Heart right ventricle (tissue), 16 donors: ENCODE measurements at places on chromosomes 13 and 19. TPM values are rescaled to one million over a fixed set of nuclear protein-coding genes. Genes with fewer than 3 reads are reported as not detected.
A peak's percentile ranks its signal among the peaks of the same experiment; 100 is the strongest.

Gene ACP7
- not detected for total RNA-seq

Gene HSPB6
- total RNA-seq: 795 TPM

GRCh38 chr19:6475321-6476108 lies 6.1 kb downstream of the DENND1C start:
- no peak for DNase-seq
- no peak overlapping the region for H3K27ac ChIP-seq
- peaks cover 15% of the 10 kb centered on the region for H3K4me1 ChIP-seq

DNA sequence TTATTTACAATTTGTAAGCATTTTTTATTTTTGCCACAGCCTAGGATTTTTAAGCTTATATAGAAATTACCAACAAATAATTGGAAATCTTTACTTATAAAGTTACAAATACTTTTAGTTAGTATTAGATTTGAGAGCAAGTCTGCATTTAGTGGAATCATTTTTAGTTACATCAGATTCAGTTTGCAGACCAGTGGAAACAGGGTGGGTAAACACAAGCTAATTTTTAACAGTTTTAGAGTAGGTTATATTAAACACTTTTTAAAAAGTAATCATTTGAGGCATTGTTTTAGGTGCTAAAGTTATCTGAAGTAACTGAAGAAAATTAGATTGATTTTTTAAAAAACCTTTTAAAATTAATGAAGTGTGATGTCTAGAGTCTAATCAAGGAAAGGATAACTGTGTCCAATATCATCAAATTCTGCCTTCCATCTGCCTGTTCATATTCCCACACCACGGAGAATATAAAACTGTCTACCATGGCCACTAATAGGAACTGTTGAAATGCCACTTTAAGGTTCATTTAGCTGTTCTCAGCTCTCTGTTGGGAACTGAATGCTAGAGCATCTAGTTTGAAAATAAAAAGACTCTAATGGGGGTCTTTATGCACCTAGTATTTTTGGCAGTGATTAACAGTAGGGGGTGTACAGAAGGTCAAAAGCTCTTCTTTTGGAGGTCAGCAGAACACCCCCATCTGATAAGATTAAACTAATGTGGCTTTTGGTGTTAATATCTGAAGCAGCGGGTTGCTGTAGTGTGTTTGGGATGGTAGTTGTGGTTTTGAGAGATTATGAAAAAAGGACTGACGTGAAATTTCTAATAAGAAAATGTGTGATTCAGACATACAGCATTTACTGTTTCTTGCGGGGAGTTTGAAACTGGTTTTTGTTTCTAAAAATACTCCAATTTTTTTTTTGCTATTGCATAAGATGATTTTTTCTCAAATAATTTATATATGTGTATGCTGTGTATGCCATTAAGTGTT lies 66.5 kb downstream of the NDFIP2 start:
- no peaks in the 10 kb centered on the region for H3K36me3 ChIP-seq
- no peak for DNase-seq
- H3K4me3 ChIP-seq: no peak overlapping the region
- no peak overlapping the region for H3K27ac ChIP-seq

DNA sequence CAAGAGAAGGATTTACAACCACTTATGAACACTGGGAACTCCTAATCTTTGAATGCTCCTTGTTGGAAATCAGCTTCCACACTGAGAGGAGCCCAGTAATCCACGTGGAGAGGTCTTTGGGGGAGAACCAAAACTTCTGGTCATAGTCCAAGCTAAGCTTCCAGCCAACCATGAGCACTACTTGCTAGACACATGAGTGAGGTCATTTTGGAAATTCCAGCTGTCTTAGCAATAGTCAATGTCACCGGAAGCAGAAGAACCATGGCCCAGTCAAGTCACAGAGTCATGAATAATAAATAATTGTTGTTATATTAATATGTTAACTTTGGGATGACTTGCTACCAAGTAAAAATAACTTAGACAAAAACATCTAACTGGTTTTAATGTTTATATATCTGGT lies 324.9 kb upstream of the SGCG start:
- H3K36me3 ChIP-seq: no peaks in the 10 kb centered on the region
- no peak overlapping the region for H3K4me3 ChIP-seq
- no peaks in the 10 kb centered on the region for H3K27me3 ChIP-seq
- DNase-seq: no peak
- no peaks in the 10 kb centered on the region for H3K4me1 ChIP-seq
- no peak overlapping the region for H3K27ac ChIP-seq

DNA sequence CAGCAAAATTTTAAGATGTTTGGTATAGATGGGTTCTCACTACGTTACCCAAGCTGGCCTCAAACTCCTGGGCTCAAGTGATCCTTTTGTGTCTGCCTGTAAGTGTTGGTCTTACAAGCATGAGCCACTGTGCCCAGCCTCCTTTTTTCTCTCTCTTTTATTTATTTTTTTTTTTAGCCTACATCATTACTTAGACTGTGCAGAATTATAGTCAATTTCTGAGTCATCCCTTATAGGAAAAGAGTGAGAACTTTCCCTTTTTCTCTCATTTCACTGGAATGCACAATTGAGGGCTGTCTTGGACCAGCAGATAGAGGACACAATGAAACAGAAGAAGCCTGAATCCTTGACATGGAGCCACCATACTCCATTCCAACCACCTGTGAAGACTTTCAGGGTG lies 13.3 kb downstream of the TSKS start:
- no peaks in the 10 kb centered on the region for H3K27me3 ChIP-seq
- H3K4me1 ChIP-seq: no peaks in the 10 kb centered on the region
- DNase-seq: no peak
- H3K36me3 ChIP-seq: no peaks in the 10 kb centered on the region

GRCh38 chr13:49754146-49754545 lies 38.3 kb downstream of the KPNA3 start:
- no peak for DNase-seq
- H3K27ac ChIP-seq: no peak overlapping the region
- H3K4me1 ChIP-seq: no peaks in the 10 kb centered on the region
- no peaks in the 10 kb centered on the region for H3K27me3 ChIP-seq
- H3K36me3 ChIP-seq: no peaks in the 10 kb centered on the region

DNA sequence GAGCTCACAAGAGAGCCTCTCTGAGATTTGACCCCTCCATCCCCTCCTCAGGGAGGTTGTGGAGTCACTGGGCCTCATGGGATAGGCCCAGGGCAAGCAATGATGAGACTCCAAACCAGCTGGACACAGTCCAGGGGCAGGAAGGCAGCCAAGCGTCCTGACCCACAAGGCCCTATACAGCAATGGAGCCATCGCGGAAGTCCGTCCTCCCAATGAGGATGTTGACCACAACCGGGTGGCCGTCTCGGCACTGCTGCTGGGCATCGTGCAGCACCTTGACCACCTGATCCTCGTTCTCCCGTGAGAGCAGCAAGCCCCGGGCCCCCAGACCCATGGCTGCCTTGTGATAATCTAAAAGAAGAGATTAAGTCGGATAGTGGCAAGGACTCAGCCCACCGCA lies 7.9 kb downstream of the SYDE1 start:
- H3K4me3 ChIP-seq: no peak overlapping the region
- DNase-seq: peak; percentile 91
- H3K4me1 ChIP-seq: peaks cover 26% of the 10 kb centered on the region
- no peaks in the 10 kb centered on the region for H3K27me3 ChIP-seq
- H3K36me3 ChIP-seq: peaks cover 91% of the 10 kb centered on the region
- H3K27ac ChIP-seq: peak overlapping the region; percentile 65

DNA sequence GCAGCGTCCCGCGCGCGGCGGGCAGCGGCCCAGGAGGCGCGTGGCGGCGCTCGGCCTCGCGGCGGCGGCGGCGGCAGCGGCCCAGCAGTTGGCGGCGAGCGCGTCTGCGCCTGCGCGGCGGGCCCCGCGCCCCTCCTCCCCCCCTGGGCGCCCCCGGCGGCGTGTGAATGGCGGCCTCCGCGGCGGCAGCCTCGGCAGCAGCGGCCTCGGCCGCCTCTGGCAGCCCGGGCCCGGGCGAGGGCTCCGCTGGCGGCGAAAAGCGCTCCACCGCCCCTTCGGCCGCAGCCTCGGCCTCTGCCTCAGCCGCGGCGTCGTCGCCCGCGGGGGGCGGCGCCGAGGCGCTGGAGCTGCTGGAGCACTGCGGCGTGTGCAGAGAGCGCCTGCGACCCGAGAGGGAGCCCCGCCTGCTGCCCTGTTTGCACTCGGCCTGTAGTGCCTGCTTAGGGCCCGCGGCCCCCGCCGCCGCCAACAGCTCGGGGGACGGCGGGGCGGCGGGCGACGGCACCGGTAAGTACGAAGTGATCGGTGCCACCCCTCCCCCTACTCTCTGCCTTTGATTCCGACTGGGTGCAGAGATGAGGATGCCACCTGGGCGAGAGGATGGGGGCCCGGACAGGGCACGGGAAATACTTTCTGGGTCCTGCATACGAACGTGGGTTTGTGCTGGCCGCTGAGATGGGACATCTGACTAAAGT lies 874 bp downstream of the TRIM28 start:
- H3K36me3 ChIP-seq: no peaks in the 10 kb centered on the region
- H3K27ac ChIP-seq: peak overlapping the region; percentile 97
- no peaks in the 10 kb centered on the region for H3K27me3 ChIP-seq
- peak overlapping the region; percentile 92 for H3K4me3 ChIP-seq

GRCh38 chr13:93460005-93460404 lies 233.4 kb downstream of the GPC6 start:
- no peak for DNase-seq
- no peaks in the 10 kb centered on the region for H3K36me3 ChIP-seq
- no peaks in the 10 kb centered on the region for H3K4me1 ChIP-seq

DNA sequence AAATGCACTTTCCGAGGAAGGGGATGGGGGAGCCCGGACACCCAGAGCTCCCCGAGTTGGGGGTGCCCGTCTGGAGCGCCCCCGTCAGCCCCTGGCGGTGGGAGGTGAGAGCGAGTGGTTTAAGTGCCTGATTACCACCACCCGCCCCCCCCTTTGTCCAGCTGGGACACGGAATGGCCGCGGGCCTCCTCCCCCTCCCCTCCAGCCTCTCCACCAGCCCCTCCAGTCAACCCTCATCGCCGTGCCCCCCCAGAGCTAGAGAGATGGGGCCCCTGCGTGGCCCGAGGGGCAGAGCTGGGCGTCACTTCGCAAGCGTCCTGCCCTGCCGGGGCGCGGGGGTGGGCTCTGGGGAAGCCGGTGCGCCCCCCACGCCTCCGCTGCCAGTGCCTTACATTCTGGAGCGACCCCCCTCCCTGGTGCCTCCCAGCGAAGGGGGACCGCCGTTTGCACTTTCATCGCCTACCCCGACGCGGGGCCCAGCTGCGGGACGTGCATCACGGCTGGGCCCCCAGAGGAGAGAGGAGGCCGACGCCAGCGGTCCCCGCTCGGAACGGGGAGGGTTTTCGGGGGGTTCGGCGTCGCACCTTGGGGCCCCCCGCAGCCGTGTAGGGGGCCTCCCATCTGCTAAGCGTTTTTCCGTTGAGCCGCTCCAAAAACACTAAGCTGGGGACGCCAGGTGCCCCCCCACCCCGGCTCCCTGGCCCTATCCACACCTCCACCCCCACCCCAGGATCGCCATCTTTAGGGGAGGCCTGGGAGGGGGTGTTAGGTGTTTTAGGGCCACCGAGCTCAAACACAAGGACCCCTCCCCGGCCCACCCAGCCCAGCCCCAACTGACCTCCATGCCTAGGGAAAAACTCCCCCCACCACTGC lies 16.4 kb downstream of the SMIM24 start:
- no peaks in the 10 kb centered on the region for H3K36me3 ChIP-seq
- no peak for DNase-seq
- H3K27ac ChIP-seq: no peak overlapping the region
- no peaks in the 10 kb centered on the region for H3K27me3 ChIP-seq
- peaks cover 12% of the 10 kb centered on the region for H3K4me1 ChIP-seq

Gene AMER2
- not detected for total RNA-seq

DNA sequence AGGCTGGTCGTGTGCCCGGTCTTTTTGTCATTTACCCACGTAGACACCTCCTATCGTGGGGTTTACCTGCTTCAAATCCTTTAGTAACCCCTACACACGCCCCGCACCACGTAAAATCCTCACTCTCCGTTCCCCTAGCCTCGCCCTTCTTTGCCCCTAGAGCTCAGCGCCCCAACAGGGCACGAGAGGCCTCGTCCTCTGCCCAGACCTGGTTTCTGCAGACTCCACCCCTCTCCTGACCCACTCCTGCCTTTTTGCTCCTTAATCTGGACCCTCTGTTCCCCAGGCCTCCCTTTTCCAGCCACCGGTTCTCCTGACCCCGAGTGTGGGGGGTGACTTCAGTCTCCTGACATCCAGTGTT lies 412 bp downstream of the ZNF528 start:
- no peaks in the 10 kb centered on the region for H3K36me3 ChIP-seq
- DNase-seq: peak; percentile 11
- peak overlapping the region; percentile 70 for H3K4me3 ChIP-seq
- H3K27ac ChIP-seq: peak overlapping the region; percentile 75
- peaks cover 15% of the 10 kb centered on the region for H3K4me1 ChIP-seq

Gene TSHZ3
- 2.1 TPM for total RNA-seq

GRCh38 chr13:99980824-99981734 lies 505 bp upstream of the ZIC2 start:
- DNase-seq: no peak
- peaks cover 94% of the 10 kb centered on the region for H3K27me3 ChIP-seq
- H3K27ac ChIP-seq: no peak overlapping the region

Gene ELAVL3
- 0.15 TPM for total RNA-seq

Gene GPR18
- not detected for total RNA-seq

- no peaks in the 10 kb centered on the region for H3K27me3 ChIP-seq
- no peak overlapping the region for H3K4me3 ChIP-seq
- no peak overlapping the region for H3K27ac ChIP-seq
- DNase-seq: no peak
- no peaks in the 10 kb centered on the region for H3K36me3 ChIP-seq
- H3K4me1 ChIP-seq: no peaks in the 10 kb centered on the region
These were observed 13.3 kb upstream of the LILRB1 start for GRCh38 chr19:54616821-54617560.

- no peak for DNase-seq
- no peak overlapping the region for H3K27ac ChIP-seq
- no peak overlapping the region for H3K4me3 ChIP-seq
- peaks cover 12% of the 10 kb centered on the region for H3K4me1 ChIP-seq
- no peaks in the 10 kb centered on the region for H3K36me3 ChIP-seq
These were observed 8.5 kb downstream of the RFX1 start for GRCh38 chr19:13997631-13997962.

- H3K27ac ChIP-seq: no peak overlapping the region
- no peaks in the 10 kb centered on the region for H3K27me3 ChIP-seq
- no peaks in the 10 kb centered on the region for H3K36me3 ChIP-seq
- H3K4me1 ChIP-seq: peaks cover 14% of the 10 kb centered on the region
These were observed 185.5 kb downstream of the DNAJC3 start for GRCh38 chr13:95862408-95862807.

DNA sequence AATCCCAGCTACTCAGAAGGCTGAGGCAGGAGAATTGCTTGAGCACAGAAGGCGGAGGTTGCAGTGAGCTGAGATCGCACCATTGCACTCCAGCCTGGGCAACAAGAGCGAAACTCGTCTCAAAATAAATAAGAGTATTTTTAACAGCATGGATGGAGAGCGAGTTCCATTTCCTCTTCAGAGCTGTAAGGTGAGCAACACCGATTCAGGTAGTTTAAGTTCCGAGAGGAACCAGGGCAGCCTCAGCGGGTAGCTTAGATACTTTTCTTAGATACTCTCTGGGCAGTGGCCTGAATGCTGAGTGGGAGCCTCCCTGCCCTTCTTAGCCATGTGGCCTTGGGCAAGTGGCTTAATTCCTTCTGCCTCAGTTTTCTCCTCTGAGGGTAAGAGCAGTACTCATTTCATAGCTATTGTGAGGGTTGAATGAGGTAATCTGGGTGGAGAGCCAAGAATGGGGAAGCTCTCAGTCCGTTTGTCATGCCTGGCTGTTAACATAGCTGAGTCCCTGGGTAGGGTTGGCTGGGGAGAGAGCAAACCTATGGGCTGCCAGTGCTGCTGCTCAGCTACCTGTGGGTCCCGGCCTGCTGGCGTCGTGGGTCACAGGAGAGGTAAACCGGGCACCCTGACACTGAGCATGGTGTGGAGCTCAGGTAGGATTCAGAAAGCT lies 4.1 kb downstream of the ATP11A start:
- peaks cover 39% of the 10 kb centered on the region for H3K4me1 ChIP-seq
- no peak overlapping the region for H3K4me3 ChIP-seq
- peak overlapping the region; percentile 53 for H3K27ac ChIP-seq

GRCh38 chr13:26759907-26760831 lies at the start of gene GPR12:
GPR12 (minus strand) TSS chr13:26760786; CDS start chr13:26759827, 959 bp downstream.
- DNase-seq: no peak
- peaks cover 9% of the 10 kb centered on the region for H3K4me1 ChIP-seq
- no peak within 1 kb of the TSS for H3K27ac ChIP-seq
